Globus pallidus (tissue), 1 donor: ENCODE measurements at places on chromosomes 2 and 18.

DNA sequence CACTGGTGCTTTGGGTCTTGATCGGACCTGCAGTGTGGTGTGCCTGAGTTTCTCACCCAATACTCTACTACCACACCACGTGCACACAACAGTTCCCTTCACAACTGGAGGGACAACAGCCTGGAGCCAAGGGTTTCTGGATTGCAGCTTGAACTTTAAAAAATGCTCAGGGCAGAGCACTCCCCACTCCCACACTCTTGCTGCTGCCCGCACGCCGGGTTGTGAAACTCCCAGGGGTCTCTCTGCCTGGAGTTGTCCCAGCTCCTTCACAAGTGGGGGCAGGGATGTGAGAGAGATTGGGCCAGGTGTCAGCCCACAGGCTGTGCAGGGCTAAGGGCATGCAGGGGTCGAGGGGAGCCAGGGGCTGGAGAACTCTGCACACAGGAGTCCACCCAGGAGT, 89.4 kb downstream of the GALR1 start:
- no peak for DNase-seq

GRCh38 chr2:71730785-71731383, 277.5 kb downstream of the DYSF start:
- no peak for DNase-seq

- DNase-seq: no peak
These were observed 330.6 kb upstream of the SKOR2 start for GRCh38 chr18:47582093-47582492.

- peak; percentile 73 for DNase-seq
These were observed 9.4 kb downstream of the KHK start for GRCh38 chr2:27095745-27096651.

- no peak for DNase-seq
These were observed 46.1 kb downstream of the SDC1 start for GRCh38 chr2:20178666-20179465.

- no peak for DNase-seq
These were observed 108.9 kb upstream of the LGALSL start for GRCh38 chr2:64344999-64345576.

GRCh38 chr2:228549441-228550007, 368.0 kb upstream of the SPHKAP start:
- DNase-seq: no peak

- no peak for DNase-seq
These were observed 2.0 kb upstream of the OSR1 start for GRCh38 chr2:19360266-19360965.

DNA sequence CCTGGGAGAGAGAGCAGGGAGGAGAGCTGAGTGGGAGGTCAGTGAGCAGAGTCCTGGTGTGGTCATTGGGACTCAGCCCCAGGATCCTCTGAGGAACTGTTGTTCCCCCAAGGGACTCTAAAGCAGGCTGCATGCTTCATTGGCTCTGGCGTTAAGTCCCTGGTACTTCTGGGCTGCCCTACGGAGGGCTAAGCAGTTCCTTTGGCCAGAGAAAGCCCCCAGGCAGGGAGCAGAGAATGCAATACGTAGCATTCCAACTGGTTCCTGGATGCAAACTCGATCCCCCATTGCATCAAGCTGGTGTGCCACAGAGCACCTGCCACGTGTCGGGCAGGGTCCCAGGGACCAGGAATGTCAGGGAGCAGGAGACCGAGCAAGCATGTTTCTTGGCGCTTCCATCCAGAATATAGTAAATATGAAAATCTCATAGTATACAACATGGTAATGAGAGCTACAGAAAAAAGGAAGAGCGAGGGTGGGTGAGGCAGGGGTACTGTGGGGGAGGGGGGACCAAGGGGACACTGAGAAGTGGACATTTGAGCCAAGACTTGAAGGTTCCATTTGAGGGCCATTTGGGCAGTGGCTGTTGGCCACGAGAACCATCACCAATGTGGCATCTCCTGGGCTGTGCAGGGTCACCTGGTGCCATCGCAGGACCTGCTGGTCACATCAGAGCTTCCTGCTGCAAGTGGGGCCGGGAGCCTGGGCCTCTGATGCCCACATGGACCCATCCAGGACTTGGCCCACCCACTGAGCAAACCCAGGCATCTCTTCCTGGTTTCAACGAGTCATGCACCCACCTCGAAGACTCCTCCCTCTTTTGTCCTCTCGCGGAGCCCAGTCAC, 160.4 kb downstream of the ASB1 start:
- no peak for DNase-seq

DNA sequence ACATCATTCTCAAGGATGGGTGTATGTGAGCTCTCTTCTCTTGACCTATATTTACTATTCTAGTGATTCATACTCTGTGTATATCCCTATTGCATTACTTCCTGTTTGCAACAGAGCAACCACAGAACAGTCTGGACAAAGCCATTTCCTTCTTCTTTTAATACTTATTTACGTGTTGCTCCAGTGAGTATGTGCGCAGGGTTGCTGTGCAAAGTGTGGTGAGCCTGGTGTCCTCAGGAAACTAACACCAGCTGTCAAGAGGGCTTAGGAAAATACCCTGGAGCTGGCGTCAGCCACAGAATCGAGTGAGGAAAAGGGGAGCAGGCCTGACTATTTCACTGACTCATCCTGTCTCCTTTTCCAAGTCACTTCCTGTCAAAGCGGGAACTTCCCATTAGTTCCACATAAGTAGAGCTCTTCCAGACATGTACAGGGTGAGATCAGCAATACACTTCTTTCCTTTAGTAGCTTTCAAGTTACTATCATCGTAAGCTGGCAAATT, 214.1 kb upstream of the COPS8 start:
- peak; percentile 62 for DNase-seq

DNA sequence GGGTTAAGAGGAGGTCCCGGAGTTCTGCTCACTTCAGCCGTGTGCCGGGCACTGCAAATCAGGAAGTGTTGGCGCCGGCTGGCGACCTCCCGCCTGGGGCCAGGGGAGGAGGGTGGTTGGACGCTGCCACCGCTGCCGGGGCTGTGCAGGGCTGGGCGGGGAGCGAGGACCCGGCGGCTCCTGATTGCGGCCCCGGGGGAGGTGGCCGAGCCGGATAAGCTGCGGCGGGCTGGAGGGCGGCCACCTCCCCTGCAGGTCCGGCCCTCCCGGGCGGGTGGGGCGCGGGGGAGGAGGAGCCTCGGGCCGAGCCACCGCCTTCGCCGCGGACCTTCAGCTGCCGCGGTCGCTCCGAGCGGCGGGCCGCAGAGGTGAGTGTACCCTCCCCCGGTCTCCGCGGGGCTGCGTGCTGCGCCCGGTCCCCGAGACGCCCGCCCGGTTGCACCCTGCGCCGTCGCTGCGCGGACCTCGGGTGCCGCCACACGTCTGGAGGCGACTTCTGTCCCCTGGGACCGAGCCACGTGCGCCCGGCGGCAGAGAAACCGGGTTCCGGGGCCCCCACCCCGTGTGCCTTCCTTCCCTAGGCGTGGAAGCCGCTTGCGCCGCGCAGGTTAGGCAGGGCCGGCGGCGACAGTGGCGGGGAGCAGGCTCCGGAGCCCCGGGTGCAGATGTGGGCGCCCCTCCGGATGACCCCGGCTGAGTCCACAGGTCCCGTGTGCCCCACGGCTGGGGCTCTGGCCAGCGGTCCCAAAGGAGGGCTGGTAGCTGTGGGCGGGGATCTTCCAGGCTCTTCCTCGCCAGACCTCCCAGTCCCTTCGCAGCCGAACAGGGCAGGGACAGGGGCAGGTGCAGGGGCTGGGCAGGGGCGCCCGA, at the start of gene STEAP3:
TSS of gene STEAP3 (plus strand) at position 314 of the 870 bp plus-strand sequence. CDS start 7,179 bp downstream, outside the sequence.
- DNase-seq: peak; percentile 29

DNA sequence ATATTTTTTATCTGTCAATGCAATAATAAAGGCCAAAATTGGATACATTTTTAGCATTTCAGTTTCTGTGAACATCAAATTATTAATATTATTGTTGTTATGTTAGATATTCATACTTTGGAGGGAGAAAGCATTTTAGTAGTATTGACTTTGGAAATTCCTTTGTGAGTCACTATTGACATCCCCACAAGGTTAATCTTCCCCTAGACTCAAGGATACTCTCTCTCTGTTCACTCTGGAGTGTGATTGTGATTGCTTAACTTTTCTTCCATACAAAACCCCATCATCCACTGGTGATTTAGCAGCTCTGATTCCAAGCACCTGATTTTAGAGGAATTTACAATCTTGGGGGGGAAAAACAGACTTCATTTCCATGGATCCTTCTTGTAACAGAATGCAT, 352.0 kb downstream of the THSD7B start:
- DNase-seq: no peak

- no peak for DNase-seq
These were observed 61.7 kb upstream of the RALBP1 start for GRCh38 chr18:9413576-9413975.

DNA sequence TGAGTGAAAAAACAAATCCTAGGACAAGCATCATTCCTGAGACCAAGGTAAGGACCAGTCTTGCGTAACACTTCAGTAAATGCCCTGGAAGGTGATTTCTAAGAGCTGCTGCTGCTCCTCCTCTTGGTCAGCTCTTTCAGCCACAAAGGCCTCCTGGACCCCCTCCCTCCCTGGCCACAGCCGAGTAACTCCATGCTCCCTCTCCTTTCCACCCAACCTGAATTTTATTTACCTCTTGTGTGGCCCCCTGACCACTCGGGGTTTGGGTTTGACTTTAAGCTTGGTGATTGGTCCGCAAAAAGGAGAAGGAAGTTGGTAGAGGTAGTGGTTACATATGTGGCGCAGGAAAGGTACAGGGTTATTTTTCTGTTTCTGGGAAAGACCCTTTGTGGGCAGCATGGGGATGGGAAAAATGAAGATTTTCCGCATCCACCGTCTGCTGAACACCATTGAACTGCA, 9.2 kb downstream of the HTRA2 start:
- DNase-seq: no peak

DNA sequence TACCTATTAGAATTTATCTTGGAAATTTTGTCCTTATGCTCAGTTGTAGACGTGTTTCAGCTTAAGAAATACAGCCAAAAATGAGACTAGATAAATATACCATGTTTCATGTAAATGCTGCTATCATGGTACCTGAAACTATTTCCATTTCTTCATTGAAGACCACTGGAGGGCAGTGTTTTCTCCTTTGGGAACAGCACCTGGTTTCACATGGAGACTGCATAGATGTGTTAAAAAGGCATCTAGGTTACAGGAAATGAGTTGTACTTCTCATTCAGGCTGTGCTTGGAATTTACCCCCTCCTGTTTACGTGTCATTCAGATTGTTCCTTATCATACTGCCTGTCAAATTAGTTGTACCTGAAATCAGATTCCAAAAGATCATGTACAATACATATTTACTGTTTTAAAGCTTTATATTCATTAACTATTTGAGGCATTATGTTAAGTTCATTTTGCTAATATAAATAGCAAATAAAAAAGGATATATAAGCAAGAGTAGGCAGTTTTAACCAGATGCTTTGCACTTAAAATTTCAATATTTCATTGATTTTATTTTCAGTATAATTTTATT, 57.3 kb upstream of the PSMD14 start:
- DNase-seq: no peak

DNA sequence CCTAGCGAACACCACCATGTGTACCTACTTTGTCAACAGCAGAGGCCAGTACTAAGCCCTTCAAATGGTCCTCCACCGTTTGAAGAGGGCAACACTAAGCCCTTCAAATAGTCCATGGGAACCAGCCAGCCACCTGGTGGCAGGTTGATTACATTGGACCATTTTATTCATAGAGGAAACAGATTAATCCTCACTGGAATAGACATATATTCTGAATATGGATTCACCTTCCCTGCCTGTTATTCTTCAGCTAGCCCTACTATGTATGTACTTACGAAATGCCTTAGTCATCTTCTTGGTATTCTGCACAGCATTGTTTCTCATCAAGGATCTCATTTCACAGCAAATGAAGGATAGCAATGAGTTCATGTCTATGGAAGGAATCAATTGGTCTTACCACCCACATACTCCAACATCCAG, 10.0 kb upstream of the ZNF396 start:
- no peak for DNase-seq

DNA sequence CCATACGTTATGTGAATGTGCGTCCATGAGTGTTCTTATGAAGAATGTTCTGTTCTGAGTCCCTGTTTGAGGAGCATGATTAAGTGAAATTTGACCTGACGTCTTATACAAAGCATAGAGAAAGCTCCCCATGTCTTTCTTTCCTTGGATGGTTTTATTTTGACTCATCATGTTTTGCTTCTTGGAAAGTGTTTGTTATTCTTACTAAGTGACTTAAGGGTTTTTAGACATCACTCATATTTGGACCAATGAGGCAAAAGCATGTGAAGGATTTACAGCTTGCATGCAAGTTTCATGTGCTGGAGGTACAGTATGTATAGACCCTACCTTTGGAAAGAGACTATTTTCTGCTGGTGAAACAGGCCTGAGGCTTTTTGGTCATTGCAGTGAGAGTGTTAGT, 33.5 kb upstream of the ZEB2 start:
- DNase-seq: no peak

- no peak for DNase-seq
These were observed 115.0 kb upstream of the EPB41L5 start for GRCh38 chr2:119897736-119898395.

DNA sequence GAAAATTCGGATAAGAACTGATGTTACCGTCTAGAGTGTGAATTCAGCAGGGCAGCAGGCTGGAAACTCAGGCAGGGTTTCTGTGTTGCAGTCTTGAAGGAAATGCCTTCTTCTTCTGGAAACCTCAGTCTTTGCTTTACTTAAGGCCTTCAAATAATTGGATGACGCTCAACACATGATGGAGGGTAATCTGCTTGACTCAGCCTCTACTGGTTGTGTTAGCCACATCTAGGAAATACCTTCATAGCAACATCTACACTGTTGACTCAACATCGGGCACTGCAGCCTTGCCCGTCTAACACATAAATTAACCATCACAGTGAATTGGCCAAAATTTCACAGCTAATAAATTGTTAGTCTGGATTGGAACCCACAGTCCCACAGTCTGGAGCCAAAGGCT, 37.2 kb downstream of the YPEL5 start:
- no peak for DNase-seq

DNA sequence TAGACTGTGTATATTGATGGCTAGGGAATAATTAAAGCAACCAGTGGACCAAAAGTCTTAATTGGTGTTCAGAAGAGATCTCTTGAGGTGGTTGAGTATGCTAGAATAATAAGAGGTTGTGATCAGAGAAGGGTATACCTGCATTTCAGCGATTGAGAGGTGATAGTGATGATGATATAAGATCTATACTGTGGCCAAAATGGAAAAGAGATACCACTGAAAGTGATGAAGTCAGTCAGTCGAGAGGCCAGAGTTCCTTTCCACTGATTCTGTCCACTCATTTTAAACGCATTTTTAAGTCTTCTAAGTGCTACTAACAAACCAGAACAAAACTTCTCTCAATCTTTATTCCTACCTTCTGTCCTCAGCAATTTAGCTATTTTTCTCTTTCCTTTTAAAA, 32.9 kb downstream of the ACTR3 start:
- no peak for DNase-seq

GRCh38 chr2:144320491-144320890, 199.4 kb downstream of the ZEB2 start:
- no peak for DNase-seq

DNA sequence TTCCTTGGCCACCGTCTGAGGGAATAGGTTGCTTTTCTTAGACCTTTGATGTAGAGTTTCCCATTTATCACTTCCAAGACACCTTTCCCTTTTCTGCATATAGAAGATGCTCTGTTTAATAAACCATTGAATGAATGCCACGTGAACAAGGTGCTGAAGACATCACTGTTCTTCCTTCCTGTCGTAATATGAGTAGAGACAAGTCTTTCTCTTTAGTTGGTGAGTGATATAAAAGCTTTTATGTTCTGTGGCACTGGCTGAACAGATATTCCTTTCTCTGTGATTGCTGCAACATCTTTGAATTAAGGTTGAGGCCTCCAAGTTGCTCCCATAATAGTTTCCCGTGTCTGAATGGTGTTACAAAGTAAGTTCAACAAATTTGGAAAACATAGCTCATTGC, 38.7 kb downstream of the TTC39C start:
- DNase-seq: no peak

GRCh38 chr2:73939419-73939818, 12.7 kb downstream of the DGUOK start:
- no peak for DNase-seq
